Right lung (tissue), 10 donors: ENCODE measurements at places on chromosomes 11 and 22. TPM values are rescaled to one million over a fixed set of nuclear protein-coding genes. Genes with fewer than 3 reads are reported as not detected.

DNA sequence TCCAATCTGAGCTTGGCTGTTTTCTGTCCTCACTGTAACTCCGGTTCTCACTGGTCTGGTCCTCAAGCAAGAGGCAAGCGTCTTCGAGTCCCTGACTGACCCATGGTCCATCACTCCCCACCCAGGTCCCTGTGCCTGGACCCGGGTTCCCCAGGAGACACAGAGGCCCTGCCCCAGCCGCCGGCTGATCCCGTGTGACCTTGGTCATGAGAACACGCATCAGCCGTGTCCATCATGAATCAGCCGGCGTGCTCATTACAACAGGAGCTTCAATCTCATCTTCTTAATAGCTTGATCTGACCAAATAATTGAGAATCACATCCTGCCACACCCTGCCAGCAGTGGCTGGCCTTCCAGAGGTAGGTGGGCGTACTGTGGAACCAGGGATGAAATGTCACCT, 545.1 kb downstream of the BRD1 start:
- DNase-seq, result no peak

- DNase-seq, result no peak
Measured at GRCh38 chr11:17550450-17551346, 3.6 kb downstream of the OTOG start.

DNA sequence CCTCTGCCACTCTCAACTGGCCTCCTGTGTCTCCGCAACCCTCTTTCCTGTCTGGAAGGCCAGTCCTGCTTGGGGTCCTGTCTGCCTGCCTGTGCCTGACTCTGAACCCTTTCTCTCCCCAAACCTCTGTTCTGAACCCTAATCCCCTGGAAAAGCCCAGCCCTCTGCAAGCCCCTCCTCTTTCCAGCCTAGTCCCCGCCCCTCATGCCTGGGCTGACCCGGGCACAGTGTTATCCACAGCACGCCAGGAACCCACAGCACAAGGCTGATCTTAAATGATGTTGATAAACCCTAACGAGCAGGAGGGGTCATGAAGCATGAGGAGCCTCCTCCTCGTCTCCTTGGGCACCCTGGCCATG, at the start of gene IFITM10:
IFITM10 (minus strand) TSS at position 115 of the 359 bp plus-strand sequence. CDS start 153 bp downstream, outside the sequence.
- DNase-seq, result no peak

DNA sequence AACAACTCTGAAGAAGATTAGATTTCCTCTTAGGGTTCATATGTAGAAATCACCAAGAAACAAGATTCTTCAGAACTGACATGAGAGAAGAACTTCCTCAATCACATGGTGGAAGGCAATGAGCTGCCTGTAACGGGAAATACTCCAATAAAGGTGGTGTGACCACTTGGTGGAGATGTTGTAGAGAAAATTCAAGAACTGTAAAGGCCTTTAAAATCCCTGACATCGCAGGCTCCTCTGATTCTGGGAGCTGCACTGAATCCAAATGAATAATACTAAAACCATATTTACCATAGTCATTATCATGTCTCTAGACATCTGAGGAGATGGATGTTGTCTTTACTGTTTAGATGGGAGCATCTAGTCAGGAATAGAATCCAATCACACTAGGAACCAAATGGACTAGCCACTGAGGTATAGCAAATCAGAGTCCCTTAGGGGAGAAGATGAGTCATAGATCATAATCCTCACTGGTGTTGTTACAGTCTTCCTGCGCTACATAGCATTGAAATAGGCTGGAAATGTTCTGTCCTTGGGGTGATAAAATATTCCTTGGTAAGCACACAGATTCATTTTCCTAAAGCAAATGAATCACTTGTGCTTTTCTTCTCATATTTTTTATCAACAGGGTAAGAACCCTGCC, 321.6 kb upstream of the TENM4 start:
- peak; percentile 18 for DNase-seq

DNA sequence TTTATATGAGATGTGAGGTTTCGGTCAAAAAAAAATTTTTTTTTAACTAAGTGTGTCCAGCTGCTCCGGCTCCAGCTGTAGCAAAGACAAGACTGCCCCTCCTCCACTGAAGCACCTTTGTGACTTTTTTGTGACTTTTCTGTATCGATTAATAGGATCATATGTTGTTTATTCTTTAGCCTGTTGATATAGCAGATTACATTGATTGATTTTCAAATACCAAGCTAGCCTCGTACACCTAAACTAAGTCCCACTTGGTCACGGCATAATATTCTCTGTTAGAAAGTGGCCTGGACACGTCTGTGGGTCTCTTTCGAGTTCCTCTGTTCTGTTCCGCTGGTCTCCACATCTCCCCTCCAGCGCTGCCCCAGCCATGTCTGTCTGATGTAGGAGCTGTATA, 126.8 kb downstream of the IGLL1 start:
- no peak for DNase-seq

DNA sequence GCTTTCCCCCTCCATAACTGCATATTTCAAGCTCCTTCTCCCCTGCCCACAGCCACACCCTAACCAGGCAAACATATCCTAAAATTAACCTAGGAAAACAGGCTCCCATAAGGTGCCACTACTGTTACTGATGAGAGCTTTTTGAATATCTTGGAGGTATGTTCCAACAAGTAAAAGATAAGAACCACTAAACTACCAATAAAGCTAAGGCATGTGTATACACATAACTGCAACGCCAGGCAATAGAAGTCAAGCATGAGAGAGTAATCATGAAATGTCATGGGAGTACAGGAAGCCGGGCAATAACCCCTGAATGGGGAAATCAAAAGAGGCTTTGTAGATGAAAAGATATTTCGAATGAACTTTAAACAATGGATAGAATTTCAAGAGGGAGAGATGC, 9.3 kb downstream of the MMP13 start:
- no peak for DNase-seq

DNA sequence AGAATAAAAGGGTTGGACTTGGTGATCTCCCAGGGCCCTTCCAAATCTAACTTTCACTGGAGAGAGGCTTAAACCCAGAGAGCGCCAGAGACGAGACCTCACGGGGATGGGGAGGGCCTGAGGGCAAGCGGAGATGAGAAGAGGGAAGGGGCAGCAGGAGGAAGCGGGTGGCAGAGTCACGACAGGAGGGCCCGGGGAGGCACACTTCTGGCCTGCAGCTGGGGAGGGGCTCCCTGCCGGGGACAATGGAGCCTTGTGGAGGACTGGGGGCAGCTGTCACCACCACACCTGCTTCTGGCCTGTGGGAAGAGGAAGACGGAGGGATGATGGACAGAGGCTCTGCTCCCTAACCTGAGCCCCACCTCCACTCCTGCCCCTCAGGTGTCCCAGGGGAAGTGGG, 40.2 kb downstream of the PDE2A start:
- no peak for DNase-seq

GRCh38 chr11:61295596-61295926, 445 bp upstream of the VWCE start:
- no peak for DNase-seq

DNA sequence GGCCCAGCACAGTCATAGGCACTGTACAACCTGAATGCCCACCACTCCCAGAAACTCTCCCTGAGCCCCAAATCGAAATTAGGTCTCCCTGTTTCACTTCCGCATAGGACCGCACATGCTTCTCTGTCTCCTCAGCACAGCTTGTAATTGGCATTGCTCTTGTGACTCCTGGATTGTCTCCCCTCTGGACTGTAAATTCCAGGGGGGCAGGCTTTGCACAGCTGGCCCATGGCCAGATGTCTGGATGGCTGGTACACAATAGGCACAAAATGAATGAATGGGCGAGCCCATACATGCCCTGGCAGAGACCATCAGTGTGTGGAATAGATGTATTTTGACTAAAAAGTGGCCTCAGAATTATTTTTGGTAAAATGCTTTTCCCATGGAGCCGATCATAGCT, 63.3 kb upstream of the PHF21B start:
- no peak for DNase-seq

GRCh38 chr22:31340765-31341247, 5.3 kb downstream of the PATZ1 start:
- DNase-seq, result no peak

- DNase-seq, result no peak
Measured at GRCh38 chr22:24418786-24419474, 8.5 kb upstream of the ADORA2A start.

GRCh38 chr11:95451261-95451660, 220.3 kb upstream of the SESN3 start:
- DNase-seq, result no peak

DNA sequence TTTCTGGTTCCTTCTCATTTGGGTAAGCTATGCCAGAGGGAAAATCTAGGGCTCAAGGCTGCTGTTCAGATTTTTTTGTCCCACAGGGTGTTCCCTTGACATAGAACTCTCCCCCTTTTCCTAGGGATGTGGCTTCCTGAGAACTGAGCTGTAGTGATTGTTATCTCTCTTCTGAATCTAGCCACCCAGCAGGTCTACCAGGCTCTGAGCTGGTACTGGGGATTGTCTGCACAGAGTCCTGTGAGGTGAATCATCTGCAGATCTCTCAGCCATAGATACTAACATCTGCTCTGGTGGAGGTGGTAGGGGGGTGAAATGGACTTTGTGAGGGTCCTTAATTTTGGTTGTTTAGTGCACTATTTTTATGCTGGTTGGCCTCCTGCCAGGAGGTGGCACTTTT, 167.3 kb upstream of the PGR start:
- DNase-seq, result no peak

- DNase-seq, result no peak
Measured at GRCh38 chr22:40578171-40578570, 58.3 kb downstream of the MRTFA start.

- no peak for DNase-seq
Measured at GRCh38 chr11:31865606-31866300, 54.6 kb upstream of the PAX6 start.

- DNase-seq, result no peak
Measured at GRCh38 chr11:10805741-10806140, 3.0 kb downstream of the EIF4G2 start.

- no peak for DNase-seq
Measured at GRCh38 chr22:48449466-48450187, 1378.0 kb downstream of the BRD1 start.

GRCh38 chr11:119860561-119861094, 131.6 kb upstream of the NECTIN1 start:
- DNase-seq, result no peak

- DNase-seq, result no peak
Measured at GRCh38 chr11:114564831-114565230, 5.2 kb upstream of the NXPE1 start.

GRCh38 chr22:49278340-49278739, 549.3 kb downstream of the BRD1 start:
- DNase-seq, result no peak

DNA sequence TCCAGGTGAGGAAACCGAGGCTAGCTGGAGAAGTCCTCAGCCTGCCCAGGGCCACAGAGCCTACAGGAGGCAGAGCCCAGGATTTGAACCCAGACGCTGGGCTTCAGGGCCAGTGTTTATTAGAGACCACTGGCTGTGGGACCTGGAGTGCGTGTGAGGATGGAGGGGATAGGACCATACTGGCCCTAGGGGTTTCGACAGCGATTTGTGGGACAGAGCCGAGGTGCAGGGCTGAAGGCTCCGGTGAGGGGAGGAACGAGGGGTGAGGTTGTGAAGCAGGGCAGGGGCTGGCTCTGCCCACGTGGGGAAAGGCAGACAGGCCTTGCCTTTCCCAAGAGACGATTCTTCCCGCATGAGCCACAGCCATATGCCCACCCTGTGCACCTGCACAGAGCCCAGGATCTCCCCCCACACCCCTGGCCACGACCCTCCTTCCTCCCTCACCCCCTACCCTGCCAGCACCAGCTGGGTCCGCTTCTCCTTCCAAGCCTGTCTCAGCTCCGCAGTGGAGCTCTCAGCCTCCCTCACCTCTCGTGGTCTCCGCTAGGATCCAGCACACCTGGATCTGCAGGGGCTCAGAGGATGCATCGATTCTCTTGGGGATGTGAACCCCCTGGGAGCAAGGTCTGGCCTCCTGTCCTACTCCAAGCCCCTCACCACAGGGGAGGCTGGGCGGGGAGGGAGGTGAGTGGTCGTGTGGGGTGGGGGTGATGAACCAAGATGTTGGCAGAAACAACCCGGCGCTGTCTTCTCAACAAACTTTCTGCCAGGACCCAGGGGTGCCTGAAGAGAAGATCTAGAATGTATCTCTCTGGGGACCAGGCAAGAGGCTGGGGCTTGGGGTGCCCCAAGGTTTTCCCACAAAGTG, 58.4 kb downstream of the RTL6 start:
- no peak for DNase-seq

- no peak for DNase-seq
Measured at GRCh38 chr22:27577574-27577969, 224.0 kb downstream of the MN1 start.

- DNase-seq, result no peak
Measured at GRCh38 chr11:33926671-33927552, 35.0 kb upstream of the LMO2 start.

GRCh38 chr11:92948116-92948515, 21.3 kb upstream of the MTNR1B start:
- no peak for DNase-seq

- DNase-seq, result no peak
Measured at GRCh38 chr11:105935791-105936190, 86.2 kb downstream of the MSANTD4 start.

DNA sequence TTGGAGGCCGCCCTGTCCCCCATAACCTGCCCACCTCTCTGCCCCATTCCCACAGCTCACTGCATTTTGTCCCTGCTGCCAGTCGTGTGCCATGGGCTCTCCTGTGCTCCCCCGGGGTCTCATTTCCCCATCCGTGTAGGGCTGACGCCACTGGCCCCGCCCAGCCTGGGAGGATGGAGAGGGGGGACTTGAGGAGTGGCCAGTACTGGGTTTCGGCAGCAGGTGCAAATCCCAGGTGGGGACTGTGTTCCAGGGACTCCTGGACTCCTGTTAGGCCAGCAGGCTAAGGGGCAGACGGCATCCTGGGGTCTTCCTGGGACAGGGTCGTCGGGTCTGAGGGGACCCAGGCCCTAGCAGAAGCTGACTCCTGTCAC, 1.2 kb upstream of the MYO7A start:
- no peak for DNase-seq

OR6A2 gene
- not detected for polyA plus RNA-seq

OR51F2 gene
- polyA plus RNA-seq, result not detected

HEPN1 gene
- not detected for polyA plus RNA-seq

PKP3 gene
- polyA plus RNA-seq, result 9.5 TPM

DNAJB7 gene
- polyA plus RNA-seq, result 0.93 TPM

APOL5 gene
- polyA plus RNA-seq, result not detected
